ENCODE measurements at places on chromosomes 13 and 19.

DNA sequence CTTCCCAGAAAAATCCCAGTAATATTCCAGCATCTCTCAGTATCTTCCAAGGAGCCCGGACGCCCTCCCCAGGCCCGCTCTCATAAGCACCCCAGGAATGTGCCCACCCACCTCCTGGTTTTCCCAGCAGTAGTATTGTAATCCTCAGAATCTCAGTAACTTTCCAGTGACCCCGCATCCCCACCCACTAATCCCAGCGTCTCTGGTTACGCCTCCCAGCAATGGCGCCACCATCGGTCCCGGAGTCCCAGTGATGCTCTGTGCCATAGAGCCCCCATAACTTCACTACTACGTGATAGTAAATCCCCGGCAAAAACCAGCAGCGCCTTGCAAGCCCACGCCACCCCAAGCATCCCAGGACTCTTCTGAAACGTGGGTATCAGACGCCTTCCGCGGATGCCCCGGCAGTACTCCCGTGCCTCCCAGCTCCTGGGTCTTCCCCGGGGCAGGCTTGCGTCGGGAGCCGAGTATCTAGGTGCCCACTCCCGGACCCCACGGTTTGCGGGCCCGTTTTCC is 928 bp upstream of the PNPLA6 start:
- H3K27me3 ChIP-seq, result no peaks in the 10 kb centered on the region
- DNase-seq, result peak; percentile 87
- peaks cover 26% of the 10 kb centered on the region for H3K4me1 ChIP-seq
- peaks cover 47% of the 10 kb centered on the region for H3K36me3 ChIP-seq
- H3K27ac ChIP-seq, result peak overlapping the region; percentile 98

- no peak overlapping the region for H3K27ac ChIP-seq
- no peaks in the 10 kb centered on the region for H3K27me3 ChIP-seq
- H3K36me3 ChIP-seq, result peaks cover 20% of the 10 kb centered on the region
- H3K4me3 ChIP-seq, result no peak overlapping the region
- DNase-seq, result no peak
These were observed 73.5 kb downstream of the PEPD start for GRCh38 chr19:33448159-33448516.

DNA sequence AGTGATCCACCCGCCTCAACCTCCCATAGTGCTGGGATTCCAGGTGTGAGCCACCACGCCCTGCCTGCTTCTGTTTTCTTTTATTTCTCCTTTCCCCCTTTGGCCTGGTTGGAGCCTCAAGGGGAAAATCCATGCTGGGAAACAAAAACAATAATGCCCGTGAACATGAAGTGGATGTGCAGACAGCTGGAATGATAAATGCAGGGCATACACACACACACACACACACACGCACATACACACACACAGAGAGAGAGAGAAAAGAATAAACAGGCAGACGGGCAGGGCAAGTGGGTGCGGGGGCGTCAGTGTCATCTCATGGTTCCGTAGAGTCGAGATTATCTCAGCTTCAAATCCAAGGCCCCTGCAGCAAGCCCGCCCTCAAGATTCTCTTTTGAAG is 4.4 kb upstream of the PLEKHF1 start:
- peaks cover 23% of the 10 kb centered on the region for H3K4me1 ChIP-seq
- DNase-seq, result no peak
- H3K36me3 ChIP-seq, result no peaks in the 10 kb centered on the region
- no peak overlapping the region for H3K27ac ChIP-seq
- no peak overlapping the region for H3K4me3 ChIP-seq

DNA sequence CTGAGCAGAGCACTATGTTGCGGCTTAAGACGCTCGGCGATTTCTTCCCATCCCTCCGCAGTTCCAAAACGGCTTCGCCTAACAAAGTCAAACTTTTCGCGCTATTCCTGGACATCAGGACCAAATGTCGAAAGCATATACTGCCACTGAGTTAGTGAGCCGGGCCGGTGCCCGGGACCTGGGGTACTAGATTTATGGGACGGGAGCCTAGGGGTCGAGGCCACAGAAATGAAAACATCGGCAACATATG is 699 bp downstream of the RCBTB2 start:
- no peaks in the 10 kb centered on the region for H3K36me3 ChIP-seq
- H3K27ac ChIP-seq, result peak overlapping the region; percentile 98
- no peaks in the 10 kb centered on the region for H3K27me3 ChIP-seq
- peak; percentile 40 for DNase-seq
- peaks cover 9% of the 10 kb centered on the region for H3K4me1 ChIP-seq
- H3K4me3 ChIP-seq, result peak overlapping the region; percentile 97

- H3K4me3 ChIP-seq, result peak overlapping the region; percentile 99
- H3K36me3 ChIP-seq, result peaks cover 53% of the 10 kb centered on the region
- peak overlapping the region; percentile 88 for H3K27ac ChIP-seq
- no peaks in the 10 kb centered on the region for H3K27me3 ChIP-seq
These were observed 681 bp upstream of the ZNF606 start for GRCh38 chr19:58003174-58003828.

DNA sequence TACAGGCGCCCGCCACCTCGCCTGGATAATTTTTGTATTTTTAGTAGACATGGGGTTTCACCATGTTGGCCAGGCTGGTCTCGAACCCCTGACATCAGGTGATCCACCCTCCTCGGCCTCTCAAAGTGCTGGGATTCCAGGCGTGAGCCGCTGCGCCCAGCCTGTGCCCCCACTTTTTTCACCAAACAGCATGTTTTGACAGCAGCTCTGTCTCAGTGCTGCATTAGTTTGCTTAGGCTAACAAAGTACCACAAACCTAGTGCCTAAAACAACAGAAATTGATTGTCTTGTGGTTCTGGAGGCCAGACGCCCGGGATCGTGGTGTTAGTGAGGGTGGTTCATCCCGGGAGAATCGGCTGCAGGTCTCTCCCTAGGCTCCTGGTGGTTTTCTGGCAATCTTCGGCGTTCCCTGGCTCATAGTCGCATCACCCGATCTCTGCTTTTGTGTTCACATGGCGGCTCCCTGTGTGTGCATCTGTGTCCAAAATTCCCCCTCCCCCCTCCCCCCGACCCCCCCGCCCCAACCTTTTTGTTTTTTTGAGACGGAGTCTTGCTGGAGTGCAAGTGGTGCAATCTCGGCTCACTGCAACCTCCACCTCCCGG is 30.0 kb downstream of the MYH14 start:
- H3K4me3 ChIP-seq, result no peak overlapping the region
- H3K4me1 ChIP-seq, result peaks cover 8% of the 10 kb centered on the region
- no peak for DNase-seq

GRCh38 chr19:37218592-37218935 is 550 bp downstream of the ZNF383 start:
- peaks cover 7% of the 10 kb centered on the region for H3K36me3 ChIP-seq
- peak overlapping the region; percentile 96 for H3K27ac ChIP-seq
- H3K4me1 ChIP-seq, result peaks cover 7% of the 10 kb centered on the region
- no peaks in the 10 kb centered on the region for H3K27me3 ChIP-seq

DNA sequence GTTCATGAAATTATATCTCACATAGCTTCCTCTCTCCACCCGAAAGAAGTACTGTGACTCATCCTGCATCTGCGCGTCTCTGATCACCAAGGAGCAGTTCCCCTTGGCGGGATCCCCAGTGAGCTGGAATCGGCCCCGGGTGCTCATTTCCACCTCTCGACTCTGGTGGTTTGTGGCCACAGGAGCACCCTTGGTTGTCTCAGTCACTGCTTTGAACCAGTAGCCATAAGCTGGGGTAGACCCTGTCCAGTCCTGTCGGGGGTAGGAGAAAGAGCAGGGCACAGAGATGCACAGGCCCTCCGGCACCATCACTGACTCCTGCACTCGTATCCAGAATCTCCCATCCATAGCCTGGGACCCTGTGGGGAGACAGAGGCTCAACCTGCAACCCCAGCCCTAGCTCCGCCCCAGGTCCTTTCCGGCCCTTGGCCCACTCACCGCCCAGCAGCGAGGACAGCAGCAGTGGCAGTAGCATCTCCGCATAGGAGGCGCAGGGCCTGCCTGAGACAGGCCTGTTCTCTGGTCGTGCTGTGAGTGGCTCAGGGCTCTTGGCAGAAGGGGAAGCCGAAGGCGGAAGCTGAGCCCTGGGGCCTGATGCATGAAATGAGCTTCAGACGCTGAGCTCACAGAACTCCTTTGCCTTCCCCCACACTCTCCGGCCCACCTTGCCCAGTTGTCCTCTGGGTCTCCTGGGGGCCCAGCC is at the start of gene SIGLEC10:
Gene SIGLEC10, minus strand, starts transcription at position 536 of the 703 bp plus-strand sequence. Its CDS starts 61 bp downstream, at position 475.
- H3K4me1 ChIP-seq, result peaks cover 4% of the 10 kb centered on the region
- peaks cover 9% of the 10 kb centered on the region for H3K27me3 ChIP-seq
- H3K4me3 ChIP-seq, result no peak within 1 kb of the TSS
- DNase-seq, result no peak

DNA sequence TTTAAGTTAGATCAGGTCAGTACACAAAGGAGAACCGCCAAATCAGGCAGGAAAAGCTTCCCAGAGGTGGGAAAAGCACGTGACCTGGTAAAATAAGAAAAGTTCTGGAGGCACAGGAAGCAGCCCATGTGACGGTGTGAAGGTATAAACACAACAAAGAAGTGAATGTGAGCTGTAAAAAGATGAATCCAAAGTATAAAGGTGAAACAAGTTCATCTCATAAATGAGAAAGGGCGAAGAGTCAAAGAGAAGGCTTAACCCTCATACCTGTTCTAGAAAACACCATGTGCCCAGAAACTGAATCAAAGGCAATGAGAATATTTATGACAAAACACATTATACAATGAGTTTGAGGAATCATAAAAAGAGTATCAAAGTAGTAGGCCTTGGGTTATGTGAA is 47.0 kb downstream of the USP12 start:
- no peak for DNase-seq
- H3K27me3 ChIP-seq, result no peaks in the 10 kb centered on the region
- H3K27ac ChIP-seq, result no peak overlapping the region
- H3K4me3 ChIP-seq, result no peak overlapping the region
- peaks cover 3% of the 10 kb centered on the region for H3K36me3 ChIP-seq

DNA sequence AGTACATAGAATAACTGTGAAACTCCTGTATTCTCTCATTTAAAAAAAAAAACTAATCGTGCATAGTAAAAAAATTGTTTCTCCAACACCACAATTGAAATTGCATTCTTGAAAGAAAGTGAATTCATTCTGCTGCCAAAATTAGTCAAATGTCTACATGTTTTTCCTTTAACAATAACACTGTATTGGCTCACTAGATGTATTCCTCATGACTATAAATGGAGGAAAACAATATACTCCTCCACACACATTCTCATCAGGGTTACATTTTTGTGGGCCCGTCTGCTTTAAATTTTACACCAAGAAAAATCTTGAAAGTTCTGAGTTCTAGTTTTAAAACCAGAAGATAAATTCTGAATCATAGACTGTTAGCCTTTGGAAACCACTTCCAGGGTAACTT is 233.6 kb downstream of the KLF12 start:
- H3K27ac ChIP-seq, result no peak overlapping the region
- H3K27me3 ChIP-seq, result no peaks in the 10 kb centered on the region
- DNase-seq, result no peak
- H3K36me3 ChIP-seq, result no peaks in the 10 kb centered on the region
- no peaks in the 10 kb centered on the region for H3K4me1 ChIP-seq
- H3K4me3 ChIP-seq, result no peak overlapping the region

DNA sequence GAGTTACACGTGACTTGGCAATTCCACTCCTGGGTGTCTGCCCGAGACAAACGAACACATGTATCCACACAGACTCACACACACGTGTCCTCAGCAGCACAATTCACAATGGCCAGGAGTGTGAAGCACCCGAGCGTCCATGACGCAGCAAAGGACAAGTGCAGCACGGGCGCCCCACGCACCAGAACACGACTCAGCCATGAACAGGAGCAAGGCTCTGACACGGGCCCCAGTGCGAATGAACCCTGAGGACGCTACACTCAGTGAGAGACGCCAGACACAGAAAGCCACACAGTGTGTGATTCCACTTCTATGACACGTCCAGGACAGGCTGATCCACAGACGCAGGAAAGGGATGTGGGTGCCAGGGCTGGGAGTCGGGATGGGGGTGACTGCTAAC is 36.4 kb downstream of the PIP5K1C start:
- peaks cover 99% of the 10 kb centered on the region for H3K36me3 ChIP-seq
- H3K4me3 ChIP-seq, result no peak overlapping the region
- peaks cover 24% of the 10 kb centered on the region for H3K4me1 ChIP-seq

GRCh38 chr19:33177417-33177979 is 16.6 kb upstream of the LRP3 start:
- peak overlapping the region; percentile 79 for H3K4me3 ChIP-seq
- H3K36me3 ChIP-seq, result peaks cover 3% of the 10 kb centered on the region
- peak overlapping the region; percentile 93 for H3K27ac ChIP-seq
- peaks cover 31% of the 10 kb centered on the region for H3K4me1 ChIP-seq
- DNase-seq, result no peak
- no peaks in the 10 kb centered on the region for H3K27me3 ChIP-seq

GRCh38 chr13:52348983-52349780 is 56.8 kb downstream of the THSD1 start:
- no peak overlapping the region for H3K4me3 ChIP-seq
- H3K4me1 ChIP-seq, result no peaks in the 10 kb centered on the region
- H3K27ac ChIP-seq, result no peak overlapping the region
- H3K27me3 ChIP-seq, result no peaks in the 10 kb centered on the region
- DNase-seq, result no peak

DNA sequence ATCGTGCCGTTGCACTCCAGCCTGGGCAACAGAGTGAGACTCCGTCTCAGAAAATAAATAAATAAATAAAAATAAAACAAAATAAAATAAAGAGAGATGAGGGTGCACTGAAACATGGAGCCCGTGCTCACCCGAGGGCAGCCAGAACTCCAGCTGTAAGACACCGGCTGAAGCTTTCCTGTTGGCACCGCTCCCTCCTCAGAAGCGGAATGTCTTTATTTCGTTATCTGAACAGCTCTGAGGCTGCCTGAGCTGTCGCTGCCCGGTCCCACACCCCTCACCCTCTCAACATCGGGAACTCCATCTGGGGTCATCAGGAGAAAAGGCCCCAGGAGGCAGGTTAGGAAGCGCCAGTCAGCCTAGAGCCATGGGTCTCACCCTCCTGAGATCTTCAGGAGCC is 24.4 kb downstream of the ZNF787 start:
- H3K4me1 ChIP-seq, result peaks cover 3% of the 10 kb centered on the region
- H3K4me3 ChIP-seq, result no peak overlapping the region
- no peak for DNase-seq
- no peaks in the 10 kb centered on the region for H3K27me3 ChIP-seq
- no peak overlapping the region for H3K27ac ChIP-seq

- no peaks in the 10 kb centered on the region for H3K4me1 ChIP-seq
- no peak for DNase-seq
- no peaks in the 10 kb centered on the region for H3K27me3 ChIP-seq
- no peak overlapping the region for H3K4me3 ChIP-seq
These were observed 11.8 kb downstream of the TGFB1 start for GRCh38 chr19:41341669-41342490.

DNA sequence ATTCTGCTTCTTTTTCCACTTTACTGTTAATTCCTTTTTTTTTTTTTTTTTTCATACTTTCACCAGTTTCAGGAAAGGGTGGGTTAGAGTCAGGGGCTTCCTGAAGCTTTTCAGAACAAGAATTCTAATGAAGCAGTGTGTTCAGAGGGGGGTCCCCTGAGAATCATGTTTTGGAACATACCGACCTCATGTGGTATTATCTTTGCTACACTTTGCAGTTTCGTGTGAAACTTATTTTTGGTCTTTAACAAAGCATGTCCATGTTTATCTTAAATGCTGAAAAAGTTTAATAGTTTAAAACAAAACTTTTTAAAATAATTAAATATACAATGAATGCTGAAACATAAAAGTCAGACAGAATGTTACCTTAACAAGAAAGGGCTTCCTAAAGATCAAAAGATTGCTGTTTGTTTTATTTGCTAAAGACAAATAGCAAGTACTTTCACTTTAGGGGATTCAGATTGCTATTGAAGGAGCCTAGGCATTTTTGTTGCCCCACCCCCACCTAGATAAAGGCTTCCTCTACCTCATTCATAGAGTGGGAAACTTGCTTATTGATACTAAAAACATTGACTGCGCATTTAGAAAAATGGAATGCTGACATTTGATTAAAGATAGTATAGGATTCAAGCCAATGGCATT is 21.1 kb upstream of the POMP start:
- no peaks in the 10 kb centered on the region for H3K27me3 ChIP-seq
- no peaks in the 10 kb centered on the region for H3K36me3 ChIP-seq
- no peak overlapping the region for H3K27ac ChIP-seq
